CD4-positive, alpha-beta T cell treated with Interleukin-6 at 100 ng/mL for 8 hours (primary cell): ENCODE measurements at places on chromosomes 2 and 18.

DNA sequence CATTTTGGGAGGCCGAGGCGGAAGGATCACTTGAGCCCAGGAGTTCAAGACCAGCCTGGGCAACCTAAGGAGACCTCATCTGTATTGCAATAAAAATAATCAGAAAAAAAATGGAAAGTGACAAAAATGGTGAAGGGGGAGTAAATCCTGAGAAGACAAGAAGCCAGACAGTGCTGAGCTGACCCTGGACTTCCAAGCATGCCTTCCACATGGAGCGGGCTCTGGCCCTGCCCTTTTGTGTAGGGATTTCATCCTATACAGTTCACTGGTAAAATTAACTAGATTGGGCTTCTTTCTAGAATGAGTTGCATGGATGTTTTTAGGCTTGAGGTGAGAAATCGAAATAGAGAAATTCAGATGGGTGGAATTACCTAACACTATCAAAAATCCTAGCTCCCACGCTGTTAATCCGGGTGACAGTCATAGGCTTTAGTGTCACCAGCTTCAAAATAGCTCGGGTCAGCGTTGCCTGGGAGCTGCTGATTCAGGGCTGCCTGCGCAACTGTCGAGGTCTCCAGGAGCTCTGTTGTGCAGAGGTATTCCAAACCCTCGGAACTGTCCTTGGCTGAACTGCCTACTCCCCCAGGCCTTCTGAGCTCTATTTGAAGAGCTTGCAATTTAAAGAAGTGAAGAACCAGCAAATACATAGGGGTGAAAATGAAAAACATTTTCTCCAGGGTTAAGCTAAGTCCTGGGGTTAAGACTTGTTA, 21.5 kb upstream of the ZNF532 start:
- no peak for DNase-seq

- DNase-seq, result no peak
Measured at GRCh38 chr2:112793449-112793978, 9.2 kb upstream of the IL1A start.

DNA sequence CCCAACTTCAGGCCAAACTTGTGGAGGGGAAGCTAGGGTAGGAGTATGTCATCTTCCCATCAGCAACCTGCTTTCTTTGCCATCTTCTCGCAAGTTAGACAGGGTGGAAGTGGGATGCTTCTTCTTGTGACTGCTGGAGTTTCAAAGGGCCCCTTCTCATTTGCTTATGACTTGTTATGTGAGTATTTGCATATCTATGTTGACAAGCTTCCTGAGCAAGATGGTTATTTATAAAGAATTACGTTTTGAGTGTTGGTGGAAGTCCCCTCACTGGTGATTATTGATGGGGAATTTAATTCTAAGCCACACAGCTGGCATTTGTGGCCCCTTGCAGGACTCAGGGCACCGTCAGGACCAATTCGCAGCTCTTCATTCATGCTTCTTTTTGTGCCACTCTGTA, 791.0 kb downstream of the LRRTM4 start:
- DNase-seq, result no peak

- no peak for DNase-seq
Measured at GRCh38 chr18:72908181-72908580, 40.4 kb upstream of the NETO1 start.

GRCh38 chr2:234873828-234874173, 78.0 kb upstream of the SH3BP4 start:
- no peak for DNase-seq

- no peak for DNase-seq
Measured at GRCh38 chr2:43518181-43518580, 77.7 kb downstream of the THADA start.

DNA sequence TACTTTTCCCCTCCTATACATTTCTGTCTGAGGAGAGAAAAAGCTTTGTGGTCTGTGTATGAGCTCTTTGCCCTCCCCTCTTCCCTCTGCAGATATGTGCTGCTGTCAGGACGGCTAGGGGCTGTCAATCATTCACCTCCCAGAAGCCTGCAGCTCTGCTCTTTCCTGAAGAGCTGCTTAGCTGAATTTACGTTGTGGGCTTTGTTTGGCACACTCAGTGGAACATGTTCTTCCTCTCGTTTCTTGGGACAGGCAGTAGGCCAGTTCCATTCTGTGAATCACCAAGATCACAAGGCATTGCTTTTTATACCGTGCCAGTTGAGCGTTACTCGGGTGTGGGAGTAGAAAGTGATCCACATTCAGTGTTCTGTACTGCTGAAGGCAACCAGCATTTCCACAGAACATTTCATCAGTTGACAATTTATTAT, 136.7 kb downstream of the LAMA3 start:
- no peak for DNase-seq

GRCh38 chr2:102029405-102029804, 37.6 kb downstream of the IL1R2 start:
- no peak for DNase-seq

DNA sequence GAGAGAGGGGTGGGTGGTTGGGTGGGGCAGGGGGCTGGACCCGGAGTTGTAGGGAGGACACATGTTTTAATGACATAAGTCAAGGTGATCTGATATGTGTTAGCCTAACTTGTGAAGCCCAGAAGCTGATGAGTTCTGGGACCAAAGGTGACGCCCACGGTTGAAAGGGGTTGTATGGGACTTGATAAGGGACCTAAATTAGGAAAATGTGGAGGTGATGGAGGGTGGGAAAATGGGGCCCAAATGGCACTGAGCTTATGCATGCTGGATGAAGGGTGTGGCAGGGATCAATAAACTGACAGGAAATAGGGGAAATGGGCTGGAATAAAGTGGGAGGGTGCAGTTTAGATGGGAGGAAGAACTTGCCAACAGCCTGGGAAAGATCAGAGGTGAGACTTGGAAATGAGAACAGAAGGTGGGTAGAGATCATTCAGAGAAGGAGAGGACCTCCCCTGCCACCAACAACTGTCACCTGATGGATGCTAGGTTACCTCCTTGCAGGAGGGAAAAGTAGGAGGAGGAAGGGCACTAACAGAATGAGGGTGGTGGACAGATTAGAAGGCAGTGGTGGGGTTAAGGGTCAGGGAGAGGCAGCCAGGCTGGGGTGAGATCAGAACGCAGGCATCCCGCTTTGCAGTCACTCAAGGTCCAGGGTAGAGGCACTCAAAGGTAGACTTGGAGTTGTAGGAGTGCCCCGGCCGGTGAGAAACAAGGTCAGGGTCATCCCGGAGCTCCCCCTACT, 15.3 kb downstream of the WNT10A start:
- no peak for DNase-seq

- DNase-seq, result no peak
Measured at GRCh38 chr2:132252894-132253264, 91.1 kb upstream of the ANKRD30BL start.

- DNase-seq, result no peak
Measured at GRCh38 chr18:5717256-5717655, 173.5 kb upstream of the EPB41L3 start.

DNA sequence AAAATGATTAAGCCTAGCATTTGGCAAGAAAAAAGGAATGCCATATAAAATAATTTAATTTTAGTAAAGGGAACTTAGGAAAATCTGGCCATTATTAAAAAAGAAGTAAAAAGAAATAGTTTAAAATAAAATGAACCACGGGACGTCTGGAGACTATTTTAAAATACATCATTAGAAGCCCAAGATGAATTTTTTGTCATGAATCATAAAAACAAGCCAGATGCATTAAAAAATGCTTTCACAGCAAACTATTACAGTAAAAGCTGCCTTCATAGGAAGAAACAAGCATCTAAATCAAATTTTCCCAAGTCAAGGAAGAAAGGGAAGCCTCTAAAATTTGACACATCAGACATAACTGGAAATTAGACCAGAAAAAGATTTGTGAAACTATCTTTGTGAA, 33.0 kb downstream of the COL5A2 start:
- DNase-seq, result no peak

- no peak for DNase-seq
Measured at GRCh38 chr18:70246061-70246466, 40.6 kb upstream of the RTTN start.

GRCh38 chr2:195360242-195360641, 296.8 kb upstream of the SLC39A10 start:
- DNase-seq, result no peak

- DNase-seq, result no peak
Measured at GRCh38 chr18:6652098-6652497, 77.4 kb upstream of the ARHGAP28 start.

DNA sequence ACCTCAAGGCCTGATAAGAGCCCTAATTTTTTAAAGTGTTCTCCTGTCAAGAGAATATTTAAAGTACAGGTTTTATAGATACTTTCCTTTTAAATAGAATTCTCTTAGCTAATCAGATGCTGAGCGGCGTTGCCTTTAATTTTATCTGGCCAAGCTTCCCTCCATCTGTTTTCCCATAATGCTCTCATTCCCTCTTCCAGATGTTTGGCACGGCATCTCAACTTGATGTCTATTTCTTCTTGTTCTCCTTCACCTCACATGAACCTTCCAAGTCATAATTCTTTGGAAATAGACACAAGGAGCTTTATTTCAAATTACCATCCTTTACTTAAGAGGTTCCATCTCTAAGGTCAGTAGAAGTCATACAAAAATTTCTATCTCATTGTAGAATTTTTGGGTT, 76.1 kb upstream of the CPO start:
- DNase-seq, result no peak

DNA sequence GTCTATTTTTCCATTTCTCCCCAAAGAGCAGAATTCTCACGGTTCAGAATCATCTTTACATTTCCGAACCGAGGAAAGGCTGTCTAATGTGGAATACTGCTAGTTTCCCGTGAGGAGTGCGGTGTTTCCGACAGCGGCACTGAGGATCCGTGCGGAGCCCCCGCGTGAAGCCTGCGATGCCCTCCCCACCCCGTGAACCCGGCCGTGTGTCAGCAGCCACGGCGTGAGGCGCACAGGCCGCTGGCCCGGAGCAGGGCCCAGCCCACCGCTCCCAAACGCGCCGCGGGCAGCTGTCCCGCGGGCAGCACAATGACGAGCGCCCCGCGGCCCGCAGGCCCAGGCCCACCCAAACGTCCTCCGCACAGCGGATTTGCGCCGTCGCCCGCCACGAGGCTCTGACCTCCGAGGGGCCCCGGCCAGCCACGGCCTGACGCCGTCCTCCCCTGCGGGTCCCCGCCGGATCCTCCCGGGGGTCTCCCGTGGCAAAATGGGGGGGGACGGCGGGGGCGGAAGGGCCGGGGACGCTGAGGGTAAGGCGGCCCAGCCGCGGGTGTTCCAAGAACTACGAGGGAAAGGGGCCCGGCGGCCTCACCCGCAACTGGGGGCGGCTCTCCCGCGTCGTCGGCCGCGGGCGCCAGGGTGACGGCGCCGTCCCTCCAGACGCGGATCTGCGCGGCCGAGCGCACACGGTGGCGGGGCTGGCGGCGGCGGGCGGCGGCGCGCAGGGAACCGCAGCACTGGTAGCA, 796 bp downstream of the SPIRE1 start:
- DNase-seq, result no peak

GRCh38 chr18:13266218-13267100, 47.9 kb downstream of the LDLRAD4 start:
- no peak for DNase-seq

- no peak for DNase-seq
Measured at GRCh38 chr2:2787301-2787907, 456.3 kb upstream of the MYT1L start.

DNA sequence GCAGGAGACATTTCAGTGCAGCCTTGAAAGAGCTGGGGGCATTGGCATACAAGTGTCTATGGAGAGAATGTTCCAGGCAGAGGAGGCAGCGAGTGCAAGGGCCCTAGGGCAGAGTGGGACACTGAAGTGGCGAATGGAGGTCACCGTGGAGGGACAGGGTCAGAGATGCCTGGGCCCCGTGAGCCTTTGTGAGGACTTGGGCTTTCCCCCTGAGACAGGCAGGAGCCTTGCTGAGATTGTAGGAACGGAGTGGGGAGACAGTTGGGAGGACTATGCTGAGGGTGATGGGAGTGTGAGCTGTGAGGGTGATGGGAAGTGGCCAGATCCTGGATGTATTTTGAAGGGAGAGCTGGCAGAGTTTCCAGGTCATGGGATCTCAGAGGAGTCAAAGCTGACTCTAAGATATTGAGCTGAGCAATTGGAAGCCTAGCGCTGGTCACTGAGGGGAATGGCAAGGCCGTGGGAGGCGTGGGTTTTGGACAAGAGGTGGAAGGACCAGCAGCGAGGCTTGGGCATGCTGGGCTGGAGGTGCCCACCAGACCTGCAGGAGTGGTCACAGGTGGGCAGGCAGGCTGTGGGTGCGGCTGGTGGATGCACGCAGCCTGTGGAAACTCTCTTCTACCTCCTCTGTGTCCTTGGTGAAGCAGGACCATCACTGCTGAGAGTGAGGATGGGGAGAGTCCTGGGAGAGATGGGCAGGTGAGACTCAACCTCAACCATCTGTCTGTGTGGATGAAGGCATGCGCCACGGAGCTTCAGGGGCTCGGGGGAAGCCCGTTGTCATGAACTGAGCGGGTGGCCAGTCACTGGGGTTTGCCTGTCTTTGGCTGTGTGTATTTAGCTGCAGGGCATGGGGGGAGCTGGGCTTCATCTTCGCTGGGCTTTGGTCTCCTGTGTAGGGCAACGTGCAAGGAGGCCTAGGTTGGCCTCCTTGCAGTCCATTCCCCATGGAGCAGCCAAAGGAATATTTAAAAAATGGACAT, 241.2 kb upstream of the HS6ST1 start:
- no peak for DNase-seq

DNA sequence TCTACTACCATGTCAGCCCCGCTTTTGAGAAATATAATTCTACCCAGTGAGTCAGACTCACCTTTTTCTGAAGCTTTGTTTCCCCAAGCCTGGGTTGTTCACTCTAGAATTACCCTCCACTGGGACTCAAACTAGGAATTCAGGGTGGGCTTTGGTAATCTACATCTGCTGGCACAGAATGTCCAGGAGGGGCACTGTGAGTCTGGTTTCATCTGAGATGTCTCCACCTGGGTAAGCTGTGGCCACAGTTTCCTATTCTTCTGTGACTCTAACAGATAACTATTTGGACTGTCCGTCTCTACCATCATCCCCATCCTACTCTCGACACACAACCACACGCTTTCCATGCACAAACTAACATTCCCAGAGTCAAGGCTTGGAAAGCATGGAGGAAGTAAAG, 457.2 kb downstream of the STK39 start:
- DNase-seq, result no peak

- DNase-seq, result no peak
Measured at GRCh38 chr18:61713502-61713901, 179.3 kb downstream of the RNF152 start.

GRCh38 chr2:18663861-18664260, 74.5 kb upstream of the NT5C1B start:
- no peak for DNase-seq

DNA sequence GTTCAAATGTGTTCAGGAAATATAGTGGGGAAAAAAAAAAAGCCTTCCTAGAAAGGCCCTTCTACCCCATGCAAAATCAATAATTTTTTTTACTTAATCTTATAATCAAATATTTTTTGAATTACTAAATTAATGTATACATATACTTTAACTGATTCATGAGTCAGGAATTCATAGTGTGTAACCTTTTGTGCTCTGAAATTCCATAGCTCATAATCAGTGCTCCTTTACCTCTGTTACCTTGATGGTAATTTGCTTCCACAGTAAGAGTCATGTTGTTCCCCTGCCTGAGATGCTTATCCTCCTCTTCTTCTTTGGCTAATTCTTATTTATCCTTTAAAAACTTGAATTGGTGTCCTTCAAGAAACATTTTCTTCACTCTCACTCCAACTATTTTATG, 414.2 kb downstream of the THSD7B start:
- DNase-seq, result no peak

- DNase-seq, result no peak
Measured at GRCh38 chr2:148614014-148614321, 30.6 kb upstream of the EPC2 start.
